Iris pigment epithelial cell (primary cell): ENCODE measurements at places on chromosomes 2 and 18.

DNA sequence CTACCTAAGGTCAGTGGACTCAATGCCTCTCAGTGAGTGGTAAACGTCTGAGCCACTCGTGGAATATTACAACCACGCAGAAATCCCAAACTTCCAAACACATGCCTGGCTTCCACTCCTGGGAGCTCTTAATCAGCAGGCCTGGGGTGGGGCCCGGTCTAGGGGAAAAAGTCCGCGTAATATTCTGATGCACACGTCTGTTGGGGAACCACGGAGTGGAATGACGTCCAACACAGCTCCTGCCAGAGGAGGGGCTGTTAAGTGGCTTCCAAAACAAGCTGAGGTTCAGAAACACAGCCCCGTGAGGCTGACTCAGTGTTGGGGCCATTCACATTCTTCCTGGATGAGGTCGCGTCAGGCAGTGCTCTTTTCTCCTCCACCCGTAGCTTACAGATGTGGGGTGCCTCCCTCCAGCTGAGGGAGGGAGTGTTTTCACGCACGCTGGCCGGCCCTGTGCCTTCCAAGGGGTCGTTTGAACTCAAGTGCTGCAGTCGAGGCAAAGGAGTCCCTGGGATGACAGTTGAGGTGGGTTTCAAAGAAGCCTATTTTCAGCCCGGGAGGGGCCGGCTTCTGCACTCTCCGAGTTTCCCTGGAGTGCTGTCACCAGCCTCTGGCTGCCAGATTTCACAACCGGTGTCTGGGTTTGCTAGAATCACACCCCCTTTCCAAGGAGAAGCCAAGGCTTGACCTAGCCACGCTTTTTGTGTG is 73.1 kb downstream of the ACKR3 start:
- peak; percentile 90 for DNase-seq

GRCh38 chr2:203857656-203858055 is 9.9 kb upstream of the CTLA4 start:
- DNase-seq: no peak

GRCh38 chr2:59578349-59578748 is 975.1 kb downstream of the BCL11A start:
- DNase-seq: no peak

- DNase-seq: no peak
Observed at GRCh38 chr2:160826496-160826895, 332.9 kb upstream of the RBMS1 start.
